ENCODE measurements at places on chromosomes 2 and 18. TPM values are rescaled to one million over a fixed set of nuclear protein-coding genes. Genes with fewer than 3 reads are reported as not detected.
A peak's percentile ranks its signal among the peaks of the same experiment; 100 is the strongest.

GRCh38 chr2:196130039-196130825, 41.1 kb downstream of the STK17B start:
- no peak for DNase-seq

DNA sequence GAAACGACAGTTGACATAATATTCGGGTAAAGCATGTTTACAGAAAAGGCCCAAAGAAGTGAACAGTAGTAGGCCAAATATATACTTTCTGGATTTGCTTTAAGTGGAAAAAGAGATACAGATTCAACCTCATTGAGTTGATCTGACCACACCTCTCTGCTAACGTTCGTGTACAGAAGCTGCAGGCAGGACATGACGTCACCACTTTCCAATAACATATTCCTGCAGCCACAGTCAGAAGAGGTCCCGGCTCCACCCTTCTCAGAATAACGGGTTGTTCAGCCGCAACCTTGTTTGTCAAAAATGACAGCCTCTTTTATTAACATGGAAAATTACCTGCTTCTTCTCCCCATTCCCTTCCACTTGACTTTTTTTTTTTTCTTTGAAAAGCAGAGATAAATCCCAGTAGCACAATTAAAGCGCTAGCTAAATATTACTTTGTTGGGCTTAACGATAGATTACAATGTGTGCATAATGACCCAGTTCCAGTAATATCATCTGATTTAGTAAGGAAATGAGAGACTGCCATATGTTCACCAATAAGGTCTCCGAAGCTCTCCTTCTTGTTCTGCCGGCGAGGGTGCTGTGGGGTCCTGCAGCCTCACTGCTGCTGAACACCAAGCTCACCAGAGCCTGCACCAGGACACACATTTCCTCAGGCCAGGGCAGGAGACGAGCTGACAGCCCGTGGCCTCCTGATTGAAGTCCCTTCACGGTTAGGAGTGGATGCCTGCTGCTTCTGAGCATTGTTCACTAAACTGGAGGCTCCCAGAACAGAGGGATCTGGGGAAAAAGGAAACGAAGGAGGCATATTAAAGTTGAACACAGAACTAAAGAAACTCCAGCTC, 451.0 kb upstream of the SALL3 start:
- no peak for DNase-seq

DNA sequence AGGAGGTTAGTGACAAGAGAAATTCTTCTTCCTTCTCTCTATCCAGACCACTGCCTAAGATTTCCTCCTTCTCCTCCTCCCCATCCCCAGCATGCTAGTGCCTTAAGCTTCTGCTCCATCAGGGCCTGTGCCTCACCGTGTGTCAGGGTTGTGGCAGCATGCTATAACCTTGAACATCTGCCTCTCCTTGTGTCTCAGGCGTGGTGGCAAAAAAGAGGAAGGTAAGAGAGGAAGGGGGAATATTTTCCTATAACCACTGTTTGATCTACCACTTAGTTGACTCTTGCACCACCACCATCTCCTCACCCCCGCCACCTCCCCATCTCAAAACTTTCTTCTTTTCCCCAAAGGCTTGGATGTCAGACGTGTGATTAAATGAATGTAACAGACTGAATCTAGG, 38.3 kb upstream of the PEX13 start:
- no peak for DNase-seq

GRCh38 chr2:188787021-188787657, 187.0 kb upstream of the COL3A1 start:
- peak; percentile 13 for DNase-seq

DNA sequence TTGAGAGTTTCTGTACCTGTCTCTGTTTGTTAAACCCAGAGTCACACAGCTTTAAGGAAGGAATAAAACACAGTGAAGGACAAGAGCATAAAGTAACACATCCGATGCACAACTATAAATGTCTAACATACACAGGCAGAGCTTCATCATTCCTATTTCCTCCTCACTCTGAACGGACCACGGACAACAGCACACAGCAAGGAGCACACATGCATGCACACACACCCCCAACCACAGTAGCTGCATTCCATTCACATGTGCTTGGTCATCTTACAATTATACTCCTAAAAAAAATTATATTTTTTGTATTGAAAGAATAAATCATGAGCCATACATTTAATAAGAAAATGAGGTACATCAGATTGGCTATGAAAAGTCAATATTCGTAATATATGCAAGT, 58.3 kb downstream of the ID2 start:
- no peak for DNase-seq

GRCh38 chr2:160892204-160892603, 268.0 kb upstream of the TANK start:
- no peak for DNase-seq

GRCh38 chr18:3624935-3625741, 175.2 kb downstream of the TGIF1 start:
- no peak for DNase-seq

GRCh38 chr2:207092818-207093217, 72.9 kb downstream of the KLF7 start:
- no peak for DNase-seq

GRCh38 chr2:25043241-25043867, 1.5 kb downstream of the EFR3B start:
- DNase-seq, result no peak

DNA sequence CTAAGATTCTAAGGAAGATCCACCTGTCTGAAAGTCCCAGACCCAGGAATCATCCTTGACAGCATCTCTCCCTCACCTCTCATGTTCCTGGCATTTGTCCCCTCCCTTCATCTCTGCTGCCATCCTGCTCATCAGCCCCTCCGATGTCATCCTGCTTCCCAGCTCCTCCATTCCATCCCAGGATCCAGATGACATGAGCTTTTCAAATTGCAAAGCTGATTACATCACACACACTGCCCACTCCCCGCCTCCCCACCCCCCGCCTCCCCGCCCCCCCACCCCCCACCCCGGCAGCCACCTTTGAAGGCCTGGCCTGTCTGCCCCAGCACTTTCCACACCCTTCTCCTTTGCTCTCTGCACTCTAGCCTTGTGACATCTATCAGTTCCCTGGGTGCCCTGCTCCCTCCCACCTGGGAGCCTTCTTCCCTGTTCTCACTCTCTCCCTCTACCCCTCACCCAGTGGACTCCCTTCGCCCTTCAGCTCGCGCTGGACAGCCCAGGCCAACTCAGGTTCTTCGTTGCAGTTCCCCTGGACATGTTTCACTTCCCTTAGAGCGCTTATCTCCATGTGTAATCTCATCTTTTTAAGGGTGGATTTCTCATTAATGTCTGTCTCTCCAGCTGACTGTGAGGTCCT, 61.6 kb downstream of the DNMT3A start:
- no peak for DNase-seq

DNA sequence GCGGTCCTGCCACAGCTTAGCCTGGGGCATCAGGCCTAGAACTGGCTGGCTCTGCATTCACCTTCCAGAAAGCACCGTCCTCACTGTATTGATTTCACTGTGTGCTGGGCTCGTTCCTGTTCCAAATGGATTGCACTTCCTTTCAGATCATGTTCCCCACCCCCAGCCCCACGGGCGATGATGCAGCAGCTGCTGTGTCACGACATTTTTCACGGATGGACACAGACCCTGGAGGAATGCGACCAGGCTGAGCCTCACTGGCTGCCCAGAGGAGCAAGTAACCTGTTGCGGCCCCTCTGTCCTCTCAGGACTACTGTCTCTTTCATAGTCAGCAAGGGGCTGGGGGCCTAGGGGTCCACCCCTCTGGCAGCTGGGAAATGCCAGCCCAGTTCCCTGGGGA, 50.3 kb downstream of the CAPN13 start:
- DNase-seq, result no peak

- no peak for DNase-seq
These were observed 640.2 kb downstream of the STK39 start for GRCh38 chr2:167607211-167607610.

- no peak for DNase-seq
These were observed 4.2 kb upstream of the TSPYL6 start for GRCh38 chr2:54260241-54260595.

DNA sequence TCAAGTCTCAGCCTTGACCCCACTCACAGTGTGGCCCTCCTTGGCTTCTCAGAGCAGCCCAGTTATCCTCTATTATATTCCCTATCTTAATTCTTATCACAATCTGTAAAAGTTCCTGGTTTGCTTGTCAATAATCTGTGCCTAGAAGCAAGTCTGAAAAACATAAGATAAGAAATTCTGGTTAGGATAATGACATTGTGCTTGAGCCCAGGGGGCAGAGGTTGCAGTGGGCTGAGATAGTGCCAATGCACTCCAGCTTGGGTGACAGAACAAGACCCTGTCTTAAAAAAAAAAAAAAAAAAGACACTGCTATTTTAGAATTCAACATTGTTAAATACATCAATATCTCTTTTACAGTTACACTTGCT, 63.9 kb downstream of the TMEM131 start:
- DNase-seq, result no peak

DNA sequence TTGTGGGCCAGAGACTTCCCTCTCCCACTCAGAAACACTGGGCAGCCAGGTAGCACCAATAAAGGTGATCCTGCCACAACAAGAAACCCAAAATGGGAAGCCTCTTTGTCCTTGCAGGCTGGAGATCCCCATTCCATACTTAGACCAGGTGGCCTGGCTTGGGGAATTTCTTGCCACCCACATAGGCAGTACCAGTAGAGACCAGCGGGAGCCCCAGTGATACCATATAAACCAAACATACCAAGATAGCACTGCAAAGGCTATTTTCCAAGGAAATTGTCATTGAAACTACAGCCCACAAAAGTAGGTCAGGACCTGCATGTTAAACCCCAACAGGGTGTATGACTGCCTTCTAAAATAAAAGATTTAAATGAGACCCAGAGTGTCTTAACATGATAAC, 171.6 kb downstream of the DIS3L2 start:
- DNase-seq, result no peak

- no peak for DNase-seq
These were observed 230.7 kb downstream of the KCNH7 start for GRCh38 chr2:162607915-162608314.

DNA sequence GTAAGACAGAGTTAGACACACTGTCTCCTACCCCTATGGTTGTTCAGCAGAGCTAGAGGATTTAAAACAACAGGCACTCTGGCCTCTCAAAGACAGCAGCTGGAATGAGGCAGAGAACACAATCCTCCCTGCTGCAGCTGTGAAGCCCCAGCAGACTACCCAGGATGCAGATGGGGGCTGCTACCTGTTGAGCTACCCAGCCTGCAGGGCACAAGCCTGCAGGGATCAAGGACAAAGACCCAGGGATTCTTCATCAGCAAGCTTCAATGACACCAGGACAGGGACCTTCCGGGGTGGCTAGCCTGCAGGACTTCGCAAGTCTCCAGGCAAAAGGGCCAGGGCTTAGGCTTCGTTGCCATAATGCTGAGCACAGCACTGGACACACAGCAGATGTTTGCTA, 27.2 kb downstream of the GALNT14 start:
- DNase-seq, result no peak

DNA sequence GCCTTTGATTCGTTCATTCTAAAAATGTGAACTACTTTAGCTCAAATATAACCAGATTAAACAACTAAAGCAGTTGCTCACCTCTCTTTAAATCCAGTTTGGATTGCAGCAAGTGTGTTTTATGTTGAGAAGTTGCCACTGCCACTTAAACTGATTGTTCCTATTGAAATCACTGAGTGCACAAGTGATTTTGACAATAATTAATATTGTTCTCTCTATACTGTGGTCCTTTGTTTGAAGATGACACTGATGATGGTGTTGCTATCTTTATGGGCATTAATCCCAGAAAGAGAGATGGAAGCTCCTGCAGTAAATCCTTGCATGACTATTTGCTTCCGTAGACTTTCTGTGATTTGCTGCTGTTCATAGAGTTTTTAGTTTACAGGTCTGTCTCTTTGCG, 251.4 kb upstream of the ZEB2 start:
- DNase-seq, result no peak

DNA sequence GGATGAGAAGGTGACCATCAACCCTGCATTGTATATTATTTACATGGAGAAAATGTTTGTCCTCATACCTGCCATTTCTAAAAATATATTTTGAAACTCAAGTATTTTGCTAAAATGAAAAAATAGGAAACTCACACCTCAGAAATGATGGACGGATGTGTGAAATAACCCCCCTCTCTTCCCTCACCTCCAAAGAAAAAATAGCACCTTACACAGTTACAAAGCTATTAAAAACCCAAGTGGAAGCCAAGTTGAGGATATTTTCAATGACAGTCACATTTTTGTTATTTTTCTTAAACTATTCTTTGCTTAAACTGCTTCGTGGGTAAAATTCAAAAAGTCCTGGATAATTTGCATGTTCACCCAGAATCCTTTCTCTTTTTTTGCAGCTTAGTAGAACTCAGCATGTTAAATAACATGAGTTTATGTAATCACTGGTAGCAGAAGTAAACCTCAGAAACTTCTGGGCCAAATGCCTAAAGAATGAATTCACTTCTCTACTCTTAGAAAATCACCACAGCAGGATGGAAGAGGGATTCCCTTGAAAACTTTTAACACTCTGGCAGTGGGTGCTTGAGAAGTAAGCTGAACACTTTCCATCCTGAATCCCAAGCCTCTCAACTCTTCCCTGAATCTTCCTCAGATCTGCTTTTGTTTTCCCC, 768 bp downstream of the DSC1 start:
- no peak for DNase-seq

- no peak for DNase-seq
These were observed 504.9 kb downstream of the CCDC85A start for GRCh38 chr2:56688661-56689060.

GRCh38 chr2:219387306-219388120, at the start of gene DNPEP:
Gene DNPEP (minus strand): TSS chr2:219387912. CDS start chr2:219387794, 118 bp downstream.
- peak; percentile 90 for DNase-seq

GRCh38 chr2:238114851-238115660, 14.9 kb downstream of the ESPNL start:
- DNase-seq, result no peak

- DNase-seq, result no peak
These were observed 70.5 kb downstream of the CEP192 start for GRCh38 chr18:13061630-13062189.

GRCh38 chr2:232275670-232276069, 102.9 kb upstream of the ALPP start:
- DNase-seq, result no peak

GRCh38 chr2:26243470-26244308, 743 bp downstream of the HADHA start:
- DNase-seq, result peak; percentile 33

ALLC gene
- polyA plus RNA-seq, result not detected

HOXD4 gene
- polyA plus RNA-seq, result 0.56 TPM

PROKR1 gene
- 0.18 TPM for polyA plus RNA-seq

ACMSD gene
- polyA plus RNA-seq, result 0.78 TPM

RGPD4 gene
- polyA plus RNA-seq, result not detected

FOXI3 gene
- 0.04 TPM for polyA plus RNA-seq

SCN7A gene
- 45.2 TPM for polyA plus RNA-seq

KLF7 gene
- polyA plus RNA-seq, result 19.3 TPM

AGXT gene
- polyA plus RNA-seq, result 0.54 TPM

TEKT4 gene
- polyA plus RNA-seq, result 1.6 TPM

MYCN gene
- polyA plus RNA-seq, result 15.3 TPM

CDH19 gene
- 0.12 TPM for polyA plus RNA-seq

REG1B gene
- polyA plus RNA-seq, result not detected

ZBTB7C gene
- 2.6 TPM for polyA plus RNA-seq

FAM237A gene
- not detected for polyA plus RNA-seq

All from right lung (tissue), 10 donors.